NCI-H1436 (cell line): ENCODE measurements at places on chromosomes 1 and 21.

DNA sequence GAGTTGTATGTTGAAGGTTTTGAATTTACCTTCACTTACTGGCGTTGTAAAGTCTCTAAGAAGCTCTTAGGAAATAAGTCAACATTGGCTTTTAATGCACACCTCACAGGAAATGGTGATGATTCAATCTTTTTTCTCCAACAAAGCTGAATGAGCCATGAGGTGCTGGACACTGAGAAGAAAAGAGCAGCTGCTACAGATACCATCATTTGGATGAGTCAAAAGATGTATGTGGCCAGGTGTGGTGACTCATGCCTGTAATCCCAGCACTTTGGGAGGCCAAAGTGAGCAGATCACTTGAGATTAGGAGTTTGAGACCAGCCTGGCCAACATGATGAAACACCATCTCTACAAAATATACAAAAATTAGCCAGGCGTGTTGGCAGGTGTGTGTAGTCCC lies 3.3 kb upstream of the IL23R start:
- no peak for DNase-seq

- DNase-seq: no peak
These were observed 27.5 kb downstream of the CTH start for GRCh38 chr1:70438529-70438928.

DNA sequence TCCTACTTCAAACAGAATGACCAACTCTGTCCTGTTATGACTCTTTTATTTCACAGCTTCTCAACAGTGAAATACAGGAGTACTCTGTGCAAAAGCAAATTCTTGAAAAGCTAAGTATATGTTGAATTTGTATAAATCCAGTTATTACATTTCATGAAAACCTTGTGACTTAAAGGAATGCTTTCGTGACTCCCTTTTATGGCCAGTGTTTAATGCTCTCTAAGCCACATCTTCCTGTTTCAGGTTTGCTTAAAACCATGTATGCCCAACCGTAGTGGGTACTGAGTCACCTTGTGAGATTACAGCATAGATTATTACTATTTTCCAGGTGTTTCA lies 40.2 kb upstream of the KIF1B start:
- DNase-seq: no peak

DNA sequence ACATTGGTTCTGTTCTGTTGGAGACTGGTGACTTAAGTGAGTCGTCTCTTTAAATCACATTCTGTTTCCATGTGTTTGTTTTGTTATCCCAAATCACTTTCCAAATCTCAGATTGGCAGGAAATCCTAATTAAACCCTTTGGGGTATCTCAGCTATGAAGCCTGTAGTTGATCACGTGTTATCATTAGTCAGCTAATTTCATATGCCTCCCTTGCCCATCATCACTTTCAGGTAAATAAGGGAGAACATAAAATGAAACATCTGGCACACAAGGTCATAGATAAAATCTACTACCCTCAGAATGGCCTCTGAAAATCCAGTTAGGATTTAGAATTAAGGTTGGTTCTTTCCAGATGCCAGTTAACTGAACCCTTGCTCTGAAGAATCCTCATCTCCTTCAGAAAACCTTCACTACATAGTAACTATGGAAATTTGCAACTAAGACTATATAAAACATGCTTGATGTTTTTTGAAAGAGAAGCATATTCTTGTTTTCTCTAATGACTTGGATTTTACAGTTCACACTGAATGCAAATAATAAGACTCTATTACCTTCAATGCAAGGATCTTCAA lies 401.5 kb downstream of the DSCAM start:
- DNase-seq: no peak

GRCh38 chr1:199724049-199724448 lies 303.5 kb upstream of the NR5A2 start:
- no peak for DNase-seq

GRCh38 chr1:51916587-51917405 lies 38.3 kb upstream of the NRDC start:
- no peak for DNase-seq

GRCh38 chr1:163172596-163172995 lies 30.1 kb downstream of the RGS5 start:
- DNase-seq: no peak
